Hematopoietic multipotent progenitor cell treated with erythropoietin and hydrocortisone succinate and interleukin-3 and kit ligand, for 4 days (in vitro differentiated cells): ENCODE measurements at places on chromosomes 5 and 9.

GRCh38 chr9:93473411-93473810 lies 20.0 kb upstream of the FAM120AOS start:
- no peak for DNase-seq

DNA sequence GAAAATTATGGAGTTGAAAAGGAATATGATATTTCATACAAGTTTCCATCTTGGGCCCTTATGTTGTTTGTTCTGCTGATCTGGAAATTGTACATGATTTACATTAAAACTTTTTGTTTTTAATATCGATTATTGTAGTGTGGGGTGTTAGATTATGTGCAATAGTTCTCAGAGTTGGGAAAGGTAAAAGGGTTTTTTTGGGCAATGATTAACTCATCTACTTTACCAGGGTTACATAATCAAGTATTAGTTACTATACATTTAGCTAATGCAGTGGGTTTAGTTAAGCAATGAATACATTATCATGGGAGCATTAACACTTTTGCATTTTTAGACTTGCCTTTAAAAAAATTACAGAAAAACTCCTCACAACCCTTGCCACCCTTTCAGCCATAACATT lies 134.0 kb downstream of the ZSWIM6 start:
- no peak for DNase-seq

DNA sequence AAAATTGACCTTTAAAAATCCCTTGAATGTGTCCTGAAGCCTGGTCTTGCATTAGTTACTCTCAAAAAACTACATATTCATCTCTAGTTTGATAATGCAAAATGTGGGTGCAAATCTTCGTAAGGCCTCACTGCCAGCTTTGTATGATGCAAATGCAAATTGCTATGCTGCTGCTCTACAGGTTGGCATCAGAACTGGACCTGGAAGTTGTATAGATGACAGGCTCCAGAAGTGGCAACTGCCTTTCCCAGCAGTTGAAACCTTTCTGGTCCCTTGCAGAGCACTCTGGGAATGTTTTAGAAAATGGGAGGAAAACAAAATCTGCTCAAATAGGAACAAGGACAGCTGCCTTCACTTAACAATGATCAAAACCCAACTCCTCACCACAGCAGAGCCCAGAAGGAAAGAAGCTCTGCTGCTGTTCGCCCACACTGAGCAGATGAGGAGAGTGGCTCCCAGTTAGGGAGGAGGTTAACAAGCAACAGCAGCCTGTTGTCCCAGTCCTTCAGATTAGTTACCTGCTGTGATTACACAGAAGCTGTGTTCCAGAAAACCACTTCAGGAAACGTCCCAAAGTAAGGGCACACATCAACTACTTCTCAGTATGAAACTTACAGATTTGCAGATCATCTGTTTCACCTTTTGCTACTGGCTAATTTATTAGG lies 93.5 kb downstream of the PLPP1 start:
- no peak for DNase-seq

DNA sequence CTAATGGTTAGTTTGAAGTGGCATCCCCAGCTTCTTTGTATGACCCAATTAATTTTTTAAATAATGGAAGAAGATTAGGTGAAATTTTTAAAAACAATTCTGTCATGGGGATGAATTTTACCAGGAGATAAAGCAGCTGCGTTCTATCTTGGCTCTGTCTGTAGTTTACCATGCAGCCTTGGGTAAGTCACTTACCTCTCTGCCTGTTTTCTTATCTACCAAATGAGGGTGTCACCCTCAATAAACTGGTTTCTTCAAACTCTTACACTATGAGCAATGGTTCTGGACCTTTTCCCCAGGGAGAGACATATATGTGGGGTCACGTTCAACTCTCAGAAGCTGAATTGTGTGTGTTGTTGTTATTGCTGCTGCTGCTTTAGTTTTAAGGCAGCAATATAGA lies 71.7 kb downstream of the TEX10 start:
- peak; percentile 54 for DNase-seq

DNA sequence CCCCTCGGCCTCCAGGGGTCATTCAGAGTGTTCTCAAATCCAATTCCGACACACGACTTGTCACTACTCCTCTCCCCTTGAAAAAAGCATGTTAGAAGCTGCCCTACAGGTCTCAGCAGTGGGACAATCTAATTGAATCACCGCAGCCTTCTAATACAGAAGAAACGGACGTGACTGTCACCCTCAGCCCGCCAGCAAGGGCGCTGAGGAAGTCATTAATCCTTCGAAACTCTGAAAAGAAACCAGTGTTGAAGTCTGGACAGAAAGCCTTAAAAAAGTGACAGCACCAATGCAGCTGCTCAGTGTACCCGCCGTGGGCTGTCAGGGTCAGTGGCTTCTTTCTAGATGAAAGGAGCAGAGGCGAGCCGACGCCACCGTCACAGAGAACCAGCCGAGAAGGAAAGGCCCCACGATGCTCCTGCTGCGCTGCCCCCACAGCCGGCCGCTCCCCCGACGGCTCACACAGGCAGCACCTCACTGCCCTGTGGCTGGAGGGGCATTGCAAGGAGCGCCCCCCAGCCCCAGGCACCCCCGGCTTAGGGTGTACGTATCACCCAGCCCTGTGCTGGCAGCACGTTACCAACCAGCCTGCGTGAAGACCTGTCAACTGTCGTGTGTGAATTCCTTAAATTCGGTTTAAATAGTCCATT lies 5.7 kb downstream of the BRD3OS start:
- DNase-seq = no peak

DNA sequence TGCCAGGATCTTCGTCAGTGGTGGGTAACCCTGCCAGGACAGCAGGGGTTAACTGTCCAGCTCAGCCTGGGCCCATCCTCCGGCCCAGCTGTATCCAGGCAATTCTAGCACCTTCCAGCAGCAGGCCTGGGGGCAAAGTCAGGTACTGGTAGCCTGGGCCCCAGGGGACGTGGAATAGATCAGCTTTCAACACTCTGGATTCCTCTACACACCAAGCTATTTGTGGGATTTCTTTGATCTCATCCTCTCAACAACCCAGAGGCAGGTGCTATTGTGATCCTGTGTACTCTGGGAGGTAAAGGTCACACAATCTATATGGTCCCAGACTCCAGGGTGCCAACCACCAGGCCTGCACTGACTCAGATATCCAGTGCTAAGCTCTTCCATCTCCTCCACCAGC lies 8.7 kb upstream of the SPOUT1 start:
- no peak for DNase-seq

DNA sequence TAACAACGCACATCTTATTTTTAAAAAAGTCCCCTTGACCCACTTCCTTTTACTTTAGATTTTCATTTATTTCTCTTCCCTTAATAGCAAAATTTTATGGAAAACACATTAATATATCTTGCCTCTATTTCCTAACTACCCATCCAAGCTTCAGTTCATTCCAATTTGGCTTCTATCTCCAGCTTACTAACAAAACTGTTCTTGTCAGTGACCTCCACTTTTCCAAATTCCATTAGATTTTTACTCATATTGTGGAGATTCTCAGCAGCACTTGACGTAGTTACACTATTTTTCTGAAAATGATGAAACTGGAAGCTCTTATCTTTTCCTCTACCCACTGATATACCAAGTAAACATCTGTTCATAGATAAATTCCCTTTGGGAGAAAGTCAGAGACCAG lies 46.5 kb upstream of the ADAMTS19 start:
- DNase-seq = no peak

- DNase-seq = no peak
Measured at GRCh38 chr5:103305809-103306208, 47.2 kb downstream of the MACIR start.

- no peak for DNase-seq
Measured at GRCh38 chr5:91049800-91050199, 333.3 kb downstream of the ARRDC3 start.

DNA sequence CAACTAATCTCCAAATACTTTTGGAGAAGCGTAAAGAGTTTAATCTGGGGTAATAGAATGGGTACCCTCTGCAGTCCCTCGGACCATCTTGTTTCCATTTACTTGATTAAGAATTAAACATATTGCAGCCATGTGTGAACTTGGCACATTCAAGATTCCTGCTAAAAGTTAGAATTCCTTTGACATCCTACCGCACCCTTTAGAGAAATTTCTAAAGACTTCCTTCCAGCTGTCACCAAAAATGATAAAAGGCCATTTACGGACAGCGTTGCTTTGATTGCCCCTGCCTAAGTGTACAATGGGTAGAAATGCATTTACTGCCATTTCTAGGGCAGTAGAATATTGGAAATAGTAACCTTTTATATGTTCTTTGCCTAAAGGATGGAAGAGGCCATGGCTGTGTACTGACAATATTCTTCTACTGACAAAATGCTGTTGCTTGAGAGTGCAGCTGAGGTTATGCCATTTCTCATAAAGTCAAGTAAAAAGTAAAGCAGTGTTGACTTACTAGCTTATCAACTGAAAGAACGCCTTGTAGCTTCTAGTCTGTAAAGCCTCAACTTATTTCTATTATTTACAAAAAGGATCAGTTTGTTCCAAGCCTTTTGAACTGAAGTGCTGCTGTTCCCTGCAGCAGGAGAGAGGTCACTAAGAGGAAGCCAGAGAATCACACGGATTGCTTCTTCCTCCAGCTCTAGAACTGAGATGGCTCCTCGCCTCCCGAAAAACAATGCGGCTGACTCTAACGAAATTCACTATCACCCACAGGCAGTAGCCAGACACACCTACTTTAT lies 139.8 kb upstream of the BASP1 start:
- DNase-seq = peak; percentile 15

- DNase-seq = no peak
Measured at GRCh38 chr9:69997524-69997923, 46.1 kb upstream of the MAMDC2 start.

DNA sequence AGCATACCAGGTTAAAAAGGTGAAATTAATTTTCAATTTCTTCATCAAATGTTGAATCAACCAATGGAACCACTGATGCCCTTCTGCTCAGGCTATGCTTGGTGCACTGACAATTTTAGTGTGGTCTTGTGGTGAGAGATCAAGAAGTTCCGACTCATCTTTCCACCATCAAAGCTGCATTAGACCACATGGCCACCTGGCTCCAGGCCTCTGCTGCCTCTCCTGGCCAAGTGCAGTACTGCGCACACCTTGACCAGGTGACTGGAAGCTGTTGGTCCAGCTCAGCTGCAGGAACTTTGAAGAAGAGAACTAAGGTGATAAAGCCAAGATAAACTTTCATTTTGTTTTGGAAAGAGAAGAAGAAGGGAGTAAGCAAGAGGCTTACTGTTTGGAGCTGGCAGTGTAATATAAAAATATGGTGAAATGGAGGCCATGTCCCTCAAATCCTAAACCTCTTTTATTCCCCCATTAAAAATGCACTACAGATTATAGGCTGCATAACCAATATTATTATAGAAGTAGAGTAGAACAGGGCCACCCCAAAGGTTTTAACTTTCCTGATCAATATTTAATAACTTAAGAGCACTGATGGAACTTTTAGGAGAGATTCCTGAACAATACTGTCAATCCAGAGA lies 315.5 kb upstream of the C9orf72 start:
- peak; percentile 41 for DNase-seq

GRCh38 chr9:78871452-78872331 lies 574.8 kb downstream of the PSAT1 start:
- DNase-seq = no peak

DNA sequence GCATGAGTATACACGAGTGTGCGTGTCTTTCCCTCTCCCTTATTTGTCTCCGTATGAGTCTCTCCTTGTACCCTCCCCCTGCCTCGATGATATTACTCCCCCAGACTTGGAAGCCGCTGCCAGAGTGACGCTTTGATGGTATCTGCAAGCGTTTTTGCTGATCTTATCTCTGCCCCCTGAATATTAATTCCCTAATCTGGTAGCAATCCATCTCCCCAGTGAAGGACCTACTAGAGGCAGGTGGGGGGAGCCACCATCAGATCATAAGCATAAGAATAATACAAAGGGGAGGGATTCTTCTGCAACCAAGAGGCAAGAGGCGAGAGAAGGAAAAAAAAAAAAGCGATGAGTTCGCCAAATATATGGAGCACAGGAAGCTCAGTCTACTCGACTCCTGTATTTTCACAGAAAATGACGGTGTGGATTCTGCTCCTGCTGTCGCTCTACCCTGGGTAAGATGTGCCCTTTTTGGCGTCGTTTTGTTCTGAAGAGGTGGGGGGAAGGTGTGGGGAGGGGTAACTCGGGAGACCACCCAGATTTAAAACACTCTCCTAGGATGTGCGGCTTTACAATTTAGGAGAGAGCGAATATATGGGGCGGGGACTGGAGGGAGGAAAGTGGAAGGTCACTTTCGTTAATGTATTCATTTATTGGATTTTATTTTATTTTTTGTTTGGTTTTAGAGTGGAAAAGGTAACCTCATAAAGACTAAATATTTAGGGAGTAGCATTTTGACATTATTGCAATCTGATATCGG lies at the start of gene GABRG2:
Gene GABRG2 (plus strand): TSS at position 119 of the 757 bp plus-strand sequence. CDS start 227 bp downstream, at position 346.
- no peak for DNase-seq

- DNase-seq = peak; percentile 92
Measured at GRCh38 chr9:89422151-89422975, 75.5 kb downstream of the SEMA4D start.

DNA sequence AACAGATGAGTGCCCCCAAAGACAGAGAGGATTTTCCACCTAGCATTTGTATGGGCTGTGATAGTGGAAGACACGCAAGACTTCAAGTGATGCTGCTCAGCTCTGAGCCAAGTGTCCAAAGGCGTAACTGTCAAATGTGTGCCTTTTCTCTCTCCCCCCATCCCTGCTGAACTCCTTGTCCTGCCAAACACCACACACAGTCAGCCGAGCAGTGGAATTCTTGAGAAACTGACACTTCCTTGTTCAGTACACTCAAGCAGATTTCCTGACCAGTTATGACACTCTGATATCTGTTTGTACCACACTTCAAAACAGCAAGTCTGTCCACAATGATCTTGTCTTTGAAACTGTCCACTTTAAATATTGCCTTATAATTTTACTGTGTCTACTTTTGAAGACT lies 166.4 kb downstream of the PIK3R1 start:
- peak; percentile 72 for DNase-seq

- no peak for DNase-seq
Measured at GRCh38 chr9:35700031-35700430, 10.3 kb upstream of the TPM2 start.

- DNase-seq = peak; percentile 66
Measured at GRCh38 chr5:42767491-42768105, 11.0 kb downstream of the CCDC152 start.

GRCh38 chr9:21455320-21455719 lies 15.1 kb downstream of the IFNA1 start:
- DNase-seq = peak; percentile 65

GRCh38 chr5:112551419-112552032 lies 132.4 kb upstream of the EPB41L4A start:
- peak; percentile 88 for DNase-seq

- DNase-seq = no peak
Measured at GRCh38 chr9:120891245-120891883, 14.4 kb upstream of the PHF19 start.

DNA sequence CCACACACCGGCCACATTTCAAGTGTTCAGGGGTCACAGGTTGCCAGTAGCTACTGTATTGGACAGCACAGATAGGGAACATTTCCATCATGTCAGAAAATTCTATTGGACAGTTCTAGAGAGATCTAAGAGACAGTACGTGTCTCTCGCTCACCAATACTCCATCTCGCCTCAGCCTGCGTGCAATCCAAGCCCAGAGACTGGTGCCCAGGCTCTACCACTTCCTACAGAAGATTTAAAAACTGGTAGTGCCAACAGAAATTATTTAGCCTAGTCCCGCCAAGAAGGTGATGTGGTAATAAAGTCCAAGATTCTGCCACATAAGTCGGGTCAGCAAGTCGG lies 390 bp upstream of the SNX2 start:
- DNase-seq = no peak
